Stimulated activated CD4-positive, alpha-beta T cell treated with anti-CD3 and anti-CD28 coated beads, Interleukin-15, amount 100 ng/mL, for 48 hours (primary cell): ENCODE measurements at places on chromosomes 5 and 9.

GRCh38 chr5:38888041-38888440, 42.2 kb downstream of the OSMR start:
- no peak for DNase-seq

GRCh38 chr5:143019614-143020515, 249.7 kb downstream of the ARHGAP26 start:
- DNase-seq, result no peak

DNA sequence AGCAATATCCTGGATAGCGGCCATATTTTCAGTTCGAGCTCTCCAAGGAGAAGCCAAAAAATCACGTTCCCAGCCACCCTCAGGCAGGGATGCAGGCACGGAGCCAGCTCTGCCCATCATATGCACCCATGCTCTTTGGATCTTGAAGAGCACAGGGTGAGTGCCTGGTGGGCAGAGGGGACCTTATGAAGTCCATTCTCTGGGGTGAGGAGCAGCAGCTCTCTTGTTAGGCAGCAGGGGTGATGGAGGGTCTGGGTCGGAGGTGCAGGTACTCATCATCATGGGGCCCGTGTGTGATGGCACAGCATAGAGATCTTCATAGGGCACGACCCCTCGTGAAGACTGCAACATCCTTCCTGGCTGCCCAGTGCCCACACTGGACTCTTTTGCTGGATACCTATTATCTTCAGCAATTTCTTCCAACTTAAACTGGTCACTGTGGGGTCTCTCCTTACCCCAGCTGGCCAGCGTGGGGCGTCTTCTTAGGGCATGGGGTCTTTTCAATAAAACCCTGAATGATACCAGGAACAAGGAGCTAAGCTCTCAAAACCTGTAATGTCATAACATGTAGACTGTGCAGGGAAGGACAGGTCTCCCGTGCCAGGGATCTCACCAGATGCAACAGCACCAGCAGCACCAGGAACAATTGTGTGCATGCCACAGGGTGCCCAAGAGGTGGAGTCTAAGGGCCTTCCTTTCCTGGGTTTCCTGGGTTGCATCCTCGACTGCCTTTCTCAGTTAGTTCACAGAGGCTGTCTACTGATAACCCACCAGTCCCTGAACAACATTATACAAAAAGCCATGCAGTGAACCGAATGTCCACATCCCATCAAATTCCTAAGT, 165.0 kb downstream of the TENT4A start:
- DNase-seq, result no peak

DNA sequence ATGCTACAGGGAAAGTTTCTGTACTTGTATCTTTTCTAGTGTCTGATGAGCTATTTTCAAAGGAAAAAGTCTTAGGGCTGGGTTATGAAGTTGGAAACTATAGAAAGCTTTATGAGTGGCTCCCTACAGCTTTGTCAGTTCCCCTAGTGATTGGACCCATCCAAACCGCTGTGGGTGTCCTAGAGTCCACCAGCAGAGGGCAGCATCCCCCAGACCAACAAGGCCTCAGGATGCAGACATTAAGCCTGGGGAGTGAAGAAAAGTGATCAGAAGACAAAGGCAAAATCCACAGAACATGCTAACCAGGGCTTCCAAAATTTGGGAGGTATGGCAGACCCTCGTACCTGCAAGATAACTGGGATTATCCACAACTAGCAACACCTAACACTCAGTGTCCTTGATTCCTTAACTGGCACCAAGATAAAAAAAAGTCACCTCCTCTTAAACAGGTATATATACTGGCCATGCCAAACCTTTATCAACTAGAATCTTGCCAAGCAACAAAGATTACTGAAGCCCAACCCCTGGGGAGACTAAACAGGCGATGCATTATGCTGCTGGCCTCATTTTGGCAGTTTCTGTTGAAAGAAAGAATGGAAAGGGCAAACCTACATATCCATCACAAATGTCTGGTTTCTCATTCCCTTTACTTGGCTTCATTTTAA, 110.4 kb upstream of the NR5A1 start:
- peak; percentile 59 for DNase-seq

DNA sequence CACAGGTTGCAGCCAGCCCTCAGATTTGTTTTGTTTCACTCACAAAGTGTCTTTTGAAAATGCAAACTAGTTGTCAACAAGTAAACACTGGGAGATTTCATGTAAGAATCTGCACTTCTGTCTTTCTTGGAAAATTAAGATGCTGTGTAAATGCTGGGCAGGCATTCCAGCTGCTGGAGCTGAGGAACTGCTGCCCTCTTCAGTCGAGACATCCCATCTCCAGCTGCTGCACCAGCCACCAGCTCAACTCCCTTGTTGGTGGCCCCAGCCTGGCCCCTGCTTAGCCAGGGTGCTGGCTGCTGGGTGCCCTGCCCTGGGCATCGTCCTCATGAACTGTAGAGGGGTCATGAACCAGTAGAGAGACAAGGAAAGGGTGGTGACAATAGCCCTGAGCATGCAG, 33.1 kb upstream of the AFAP1L1 start:
- DNase-seq, result no peak

DNA sequence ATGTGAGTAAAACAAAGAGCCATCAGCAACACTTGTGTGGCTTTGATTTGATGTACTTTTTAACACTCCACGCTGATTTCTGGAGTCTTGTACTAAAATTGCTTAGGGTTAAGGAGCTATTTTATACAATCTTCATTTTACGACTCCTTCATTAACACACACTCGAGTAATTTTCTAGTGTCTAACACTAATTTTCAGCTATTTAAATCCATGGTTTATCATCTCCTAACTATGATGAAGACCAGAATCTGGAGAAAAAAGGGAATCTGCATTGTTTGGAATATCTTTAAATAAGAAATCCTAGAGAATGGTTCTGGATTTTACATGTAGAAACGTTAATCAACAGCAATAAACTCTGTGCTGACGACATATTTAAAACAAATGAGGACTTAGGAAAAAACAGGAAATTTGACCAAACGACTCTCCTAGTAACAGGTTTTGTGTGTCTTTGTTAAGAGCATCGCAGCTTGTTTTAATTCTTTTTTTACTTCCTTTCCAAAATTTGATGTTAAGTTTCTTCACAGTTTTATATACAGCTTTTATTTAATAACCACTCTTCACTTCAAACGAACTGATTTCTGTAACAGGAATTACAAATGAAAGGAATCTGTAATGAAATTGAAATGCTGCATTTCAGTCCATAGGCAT, 138.5 kb downstream of the AOPEP start:
- DNase-seq, result no peak

DNA sequence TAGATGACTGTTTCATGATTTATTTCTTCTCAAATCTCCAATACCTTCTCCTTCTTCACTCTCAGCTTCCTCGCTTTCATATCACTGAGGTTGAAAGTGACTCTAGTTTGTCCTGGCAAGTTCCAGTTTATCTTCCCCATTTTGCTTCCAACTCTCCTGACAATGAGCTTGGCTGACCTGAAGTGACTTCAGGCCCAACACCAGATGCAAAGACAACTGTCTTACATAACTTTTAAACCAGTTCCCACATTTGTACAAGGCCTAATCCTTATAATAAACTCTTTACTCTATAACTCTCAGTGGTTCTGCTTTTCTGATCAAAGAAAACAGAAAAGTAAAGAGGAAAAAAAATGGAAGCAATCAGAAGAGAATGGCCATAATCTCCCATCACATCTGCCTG, 22.0 kb downstream of the GNG10 start:
- no peak for DNase-seq

GRCh38 chr5:176573564-176574296, 24.6 kb downstream of the CDHR2 start:
- DNase-seq, result peak; percentile 73

DNA sequence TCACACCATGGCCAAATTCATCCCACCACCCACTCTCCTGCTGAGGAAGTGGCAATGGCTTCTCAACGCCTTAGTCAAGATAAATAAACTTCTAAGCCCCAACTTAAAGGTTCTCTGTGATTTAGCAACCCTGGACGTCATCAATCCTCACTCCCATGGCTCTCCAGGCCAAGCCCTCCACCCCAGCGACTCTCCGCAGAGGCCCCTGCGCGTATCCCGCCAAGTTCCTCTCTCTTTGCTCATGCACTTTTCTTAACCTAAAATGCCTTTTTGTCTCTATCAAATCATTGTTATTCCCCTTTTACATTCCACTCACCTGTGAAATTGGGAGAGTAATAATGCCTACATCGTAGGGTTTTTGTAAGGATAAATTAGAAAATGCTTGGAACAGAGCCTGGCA, 88.6 kb downstream of the NRG2 start:
- DNase-seq, result no peak

GRCh38 chr5:153969563-153969895, 69.2 kb downstream of the FAM114A2 start:
- DNase-seq, result no peak

GRCh38 chr5:59178482-59178881, 595.6 kb downstream of the RAB3C start:
- no peak for DNase-seq

DNA sequence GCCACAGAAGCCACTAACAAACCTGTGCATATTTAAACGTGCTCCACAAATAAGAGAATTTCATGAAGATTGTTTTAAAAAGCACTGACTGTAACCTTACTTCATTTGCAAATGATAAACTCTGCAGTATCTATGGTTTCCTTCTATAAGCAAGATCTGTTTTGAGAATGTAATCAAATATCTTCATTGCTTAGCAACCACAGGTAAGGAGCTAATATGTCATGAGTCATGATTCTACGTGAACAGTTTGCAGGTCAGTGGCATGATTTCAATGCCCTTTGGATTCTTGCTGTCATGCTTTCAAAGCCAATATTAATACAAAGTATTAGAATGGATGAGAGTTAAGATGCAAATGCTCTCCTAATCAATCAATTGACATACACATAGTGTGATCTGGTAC, 325.0 kb downstream of the EDIL3 start:
- no peak for DNase-seq

DNA sequence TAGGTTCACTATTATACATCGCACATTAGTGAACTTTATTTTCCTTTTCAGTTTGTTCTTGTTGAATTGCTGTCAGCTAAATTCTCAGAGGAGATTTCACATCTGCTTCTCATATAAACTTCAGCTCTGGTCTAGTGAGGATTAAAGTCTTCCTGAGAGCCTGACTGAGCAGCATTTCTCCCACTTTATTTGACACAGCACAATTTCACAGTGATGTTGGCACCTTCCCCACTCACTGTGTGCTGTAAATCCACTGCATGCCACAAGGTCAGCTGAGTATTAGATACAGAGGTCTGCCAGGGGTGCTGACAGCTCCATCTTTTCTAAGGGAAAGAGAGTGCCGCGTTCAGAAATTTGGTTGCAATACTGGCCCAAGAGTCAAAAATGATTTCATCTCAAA, 567.4 kb downstream of the PRR16 start:
- no peak for DNase-seq
